ENCODE measurements at places on chromosomes 4 and X.

DNA sequence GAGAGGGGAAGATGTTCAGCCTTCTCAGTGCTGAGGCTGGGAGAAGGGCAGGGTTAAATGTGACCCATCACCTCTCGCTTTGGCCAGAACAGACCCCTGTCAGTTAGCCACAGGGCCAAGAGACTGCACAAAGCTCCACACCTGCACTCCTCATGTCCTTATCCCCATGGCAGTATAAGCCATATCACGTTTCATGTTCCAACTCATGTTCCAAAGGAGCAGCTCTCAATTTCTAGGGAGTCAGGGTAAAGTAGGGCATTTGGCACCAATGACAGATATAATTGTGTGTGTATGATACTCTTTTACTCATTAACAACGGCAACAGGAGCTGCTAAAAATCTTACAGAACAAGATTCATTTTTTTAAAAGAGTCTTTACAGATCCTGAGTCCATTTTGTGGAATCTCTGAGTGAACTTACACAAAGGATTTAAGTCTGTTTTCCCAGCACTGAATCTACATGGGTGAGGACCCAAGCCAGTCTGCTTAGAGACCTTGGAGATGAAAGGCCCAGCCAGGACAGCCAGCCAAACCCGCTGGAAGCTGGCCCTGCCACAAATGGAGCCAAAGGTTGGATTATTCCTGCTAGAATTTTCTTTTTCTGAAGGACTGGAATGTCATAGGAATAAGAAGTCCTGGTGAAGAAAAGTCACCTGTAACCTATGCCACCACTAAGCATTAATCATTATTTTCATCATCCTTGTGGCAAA lies 129.1 kb upstream of the SMAD1 start:
- DNase-seq = no peak

- peak; percentile 18 for DNase-seq
Measured at GRCh38 chr4:108466936-108467902, 153.2 kb upstream of the RPL34 start.

DNA sequence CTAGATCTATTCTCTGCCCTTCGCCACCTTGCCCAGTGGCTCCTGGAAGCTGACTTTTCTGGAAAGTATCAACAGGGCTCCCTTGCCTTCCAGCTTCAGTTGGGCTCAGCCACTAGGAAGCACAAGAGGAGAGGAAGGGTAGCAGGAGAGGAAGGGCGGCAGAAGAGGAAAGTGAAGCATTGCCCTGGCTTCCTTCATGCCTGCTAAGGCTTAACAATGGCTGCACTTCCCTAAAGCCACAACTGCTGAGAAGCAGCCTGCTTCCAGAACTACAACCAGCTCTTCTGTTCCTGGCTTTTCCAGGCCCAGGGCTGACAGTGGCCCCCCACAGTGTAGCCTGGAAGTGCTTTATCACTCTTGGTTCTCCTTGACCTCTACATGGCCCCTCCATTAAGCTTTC lies 29.1 kb upstream of the PGM2 start:
- DNase-seq = no peak

GRCh38 chr4:118968005-118968404 lies 79.4 kb downstream of the SYNPO2 start:
- peak; percentile 28 for DNase-seq

All from amniotic stem cell (primary cell).